ENCODE measurements at places on chromosomes 4 and X.

DNA sequence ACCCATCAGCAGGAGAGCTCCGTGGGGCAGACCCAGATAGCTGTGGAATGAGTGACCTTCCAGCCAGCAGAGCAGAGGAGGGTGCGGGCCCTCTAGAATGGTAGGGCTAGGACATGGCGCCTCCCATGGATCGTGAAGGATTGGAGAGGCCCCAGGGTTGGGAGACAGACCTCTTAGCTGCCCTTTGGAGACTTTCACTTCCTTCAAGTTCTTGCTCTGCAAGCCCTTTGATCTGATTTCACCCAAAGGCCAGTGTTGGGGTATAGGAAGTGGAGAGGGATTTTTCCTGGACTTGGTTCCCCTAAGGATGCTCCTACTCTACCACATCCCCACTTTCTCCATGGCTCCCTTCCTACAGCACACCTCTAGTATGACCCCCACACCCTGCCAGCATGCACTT is 3.0 kb downstream of the SASH3 start:
- no peak for DNase-seq

DNA sequence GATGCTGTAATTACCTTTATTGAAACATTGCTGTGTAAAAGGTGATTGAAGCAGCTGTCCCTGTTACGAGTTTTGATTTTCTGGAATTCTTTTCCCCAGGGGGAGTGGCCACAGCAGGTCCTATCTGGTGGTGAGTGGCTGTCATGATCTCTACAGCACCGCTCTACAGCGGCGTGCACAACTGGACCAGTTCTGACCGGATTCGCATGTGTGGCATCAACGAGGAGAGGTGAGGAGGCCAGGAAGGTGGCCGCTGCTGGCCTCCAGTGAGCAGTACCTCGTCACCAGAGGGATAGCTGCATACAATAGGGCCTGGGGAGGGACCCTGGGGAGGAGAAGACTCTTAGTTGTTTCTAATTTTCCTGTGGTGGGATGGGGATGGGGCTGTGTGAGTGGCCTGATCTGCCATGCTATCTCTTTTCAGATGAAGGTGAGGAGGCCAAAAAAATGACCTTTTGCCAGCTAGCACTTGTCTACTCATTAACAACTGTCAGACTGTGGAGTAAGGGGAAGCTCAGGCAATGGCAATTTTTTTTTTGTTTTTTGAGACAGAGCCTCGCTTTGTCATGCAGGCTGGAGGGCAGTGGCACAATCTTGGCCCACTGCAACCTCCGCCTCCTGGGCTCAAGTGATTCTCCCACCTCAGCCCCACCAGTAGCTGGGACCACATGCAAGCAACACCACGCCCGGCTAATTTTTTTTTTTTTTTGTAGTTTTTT is 22.8 kb downstream of the BCORL1 start:
- DNase-seq = no peak

DNA sequence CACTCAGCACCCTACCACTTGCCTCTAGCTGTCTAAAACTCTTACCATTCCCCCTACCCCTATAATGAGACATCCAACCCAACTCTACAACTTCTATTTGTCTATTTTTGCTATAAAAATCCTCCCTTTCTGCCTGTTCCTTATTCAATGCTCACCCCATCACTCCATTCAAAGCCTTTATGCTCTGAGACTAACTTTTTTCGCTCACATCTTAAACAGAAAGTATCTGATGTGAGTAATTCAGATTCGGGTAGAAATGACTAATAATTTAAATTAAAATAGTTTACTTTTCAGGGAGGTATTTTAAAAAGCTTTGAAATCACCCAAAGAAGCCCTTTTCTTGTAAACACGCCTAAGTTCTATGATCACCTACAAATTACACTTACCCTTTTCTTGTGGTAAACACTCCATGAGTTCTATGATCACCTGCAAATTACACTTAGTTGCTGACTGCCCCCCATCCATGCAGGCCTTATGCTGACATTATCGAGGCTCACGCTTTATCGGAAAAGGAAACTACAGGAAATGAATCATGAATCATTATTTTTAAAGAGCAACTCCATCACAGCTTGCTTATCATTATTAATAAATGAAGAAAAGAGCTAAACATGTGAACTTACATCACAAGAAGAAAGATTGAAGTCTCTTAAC is 168.7 kb upstream of the PPP1R2C start:
- DNase-seq = no peak

DNA sequence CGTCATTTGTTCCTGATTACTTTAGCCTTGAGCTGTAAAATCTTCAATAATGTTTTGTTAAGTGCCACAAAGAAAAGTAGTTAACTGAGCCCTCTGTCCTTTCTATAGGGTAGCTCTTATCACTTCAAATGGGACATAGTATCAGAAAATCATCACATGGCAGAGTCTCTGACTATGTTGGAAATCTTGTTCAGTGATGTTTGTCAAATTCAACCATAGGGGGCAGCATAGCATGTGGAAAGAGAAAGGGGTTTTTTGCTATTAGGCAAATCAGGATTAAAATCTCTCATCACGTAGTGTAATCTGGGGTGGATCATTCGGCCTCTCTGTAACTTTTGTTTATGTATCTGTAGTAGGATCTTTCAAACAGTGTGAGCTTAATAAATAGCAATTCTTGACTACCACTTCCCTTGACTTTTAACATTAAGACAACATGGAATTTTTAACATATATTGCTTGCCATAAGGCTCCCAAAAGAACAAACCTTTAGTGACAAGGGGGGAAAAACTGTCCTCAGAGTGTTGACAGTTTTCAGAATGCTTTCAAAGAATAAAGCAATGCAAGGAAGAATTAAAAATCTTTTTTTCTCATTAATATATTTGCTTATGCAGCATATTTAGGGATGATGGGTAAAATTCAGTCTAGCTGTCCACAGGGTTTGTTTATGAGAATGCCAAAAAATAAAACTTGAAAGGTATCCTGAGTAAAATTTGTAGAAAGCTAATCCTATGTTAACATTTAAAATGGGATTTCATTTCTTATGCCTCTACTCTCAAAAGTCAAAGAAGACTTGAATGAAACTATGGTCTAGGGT is 127.2 kb downstream of the FBXW7 start:
- DNase-seq = no peak

GRCh38 chrX:12988797-12989196 is 13.9 kb downstream of the TMSB4X start:
- no peak for DNase-seq

DNA sequence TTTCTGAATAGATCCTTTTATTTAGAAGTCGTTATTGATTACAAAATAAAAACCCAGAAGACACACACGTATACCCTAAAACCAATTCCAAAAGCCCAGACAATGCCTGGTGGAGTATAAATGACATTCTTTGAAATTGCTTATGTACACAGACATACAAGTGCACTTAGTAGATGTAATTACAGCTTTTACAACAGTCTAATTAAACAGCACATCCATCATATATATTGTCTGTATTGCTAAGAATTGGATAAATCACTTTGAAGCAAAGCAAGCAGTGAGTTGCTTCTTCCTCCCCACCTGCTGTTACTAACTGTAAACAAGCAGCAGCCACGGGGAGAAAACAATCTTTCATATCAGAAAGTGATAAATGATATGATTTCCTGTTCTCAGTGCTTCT is 645.7 kb downstream of the TLL1 start:
- no peak for DNase-seq

GRCh38 chr4:144451766-144452450 is 194.0 kb upstream of the HHIP start:
- no peak for DNase-seq

GRCh38 chr4:13866881-13867280 is 239.4 kb upstream of the BOD1L1 start:
- DNase-seq = no peak

DNA sequence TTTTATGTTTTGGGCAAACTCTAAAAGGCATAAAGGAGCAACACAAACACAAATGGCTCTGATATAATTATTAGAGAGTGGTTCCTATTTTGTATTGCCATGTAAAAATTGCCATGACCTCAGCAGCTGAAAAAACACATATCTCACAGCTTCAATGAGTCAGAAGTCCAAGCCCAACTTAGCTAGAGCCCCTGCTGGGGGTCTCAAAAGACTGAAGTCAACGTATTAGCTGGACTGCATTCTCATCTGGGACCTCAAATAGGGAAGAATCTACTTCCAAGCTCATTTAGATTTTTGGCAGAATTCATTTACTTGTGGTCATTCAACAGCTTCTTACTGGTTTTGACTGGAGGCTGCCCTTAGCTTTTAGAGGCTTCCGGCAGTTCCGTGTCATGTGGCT is 47.4 kb downstream of the FREM3 start:
- DNase-seq = no peak

- no peak for DNase-seq
These were observed 4.4 kb upstream of the MSL3 start for GRCh38 chrX:11753668-11754067.

DNA sequence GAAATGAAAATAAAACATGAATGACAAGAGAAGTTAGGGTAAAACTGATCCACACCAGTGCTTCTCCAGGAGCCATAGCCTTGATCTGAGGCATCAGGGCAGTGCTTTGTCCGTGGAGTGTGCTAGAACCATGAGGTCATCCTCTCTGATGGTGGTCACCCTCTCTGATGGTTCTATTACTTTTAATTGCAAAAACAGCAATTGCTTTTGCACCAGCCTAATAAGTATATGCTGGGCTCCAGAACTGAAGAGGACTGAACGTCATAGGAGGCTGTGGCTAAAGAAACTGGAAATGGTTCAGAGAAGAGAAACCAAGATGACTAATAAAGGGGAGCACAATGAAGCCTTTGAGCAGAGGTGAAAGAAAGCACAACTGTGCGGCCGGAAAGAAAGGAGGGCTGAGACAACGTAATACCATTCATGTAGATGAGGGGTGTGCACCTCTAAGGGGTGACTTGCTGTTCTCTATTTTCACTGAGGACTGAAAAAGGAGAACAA is 17.0 kb upstream of the TMEM154 start:
- peak; percentile 29 for DNase-seq

DNA sequence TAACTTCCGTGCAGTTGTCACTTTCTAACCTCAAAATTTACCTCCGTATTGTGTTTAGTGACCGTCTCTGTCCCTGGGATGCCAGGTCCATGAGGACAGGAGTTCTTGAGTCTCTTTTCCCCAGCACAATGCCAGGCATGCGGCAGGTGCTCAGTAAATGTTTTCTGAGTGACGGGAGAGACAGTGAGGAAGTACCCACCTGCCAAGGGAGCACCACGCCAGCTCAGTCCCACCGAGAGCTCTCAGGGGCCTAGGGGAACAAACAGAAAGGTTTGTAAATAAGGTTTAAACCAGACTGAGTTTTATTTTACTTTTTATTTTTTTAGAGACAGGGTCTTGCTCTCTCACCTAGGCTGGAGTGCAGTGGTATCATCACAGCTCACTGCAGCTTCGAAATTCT is 81.5 kb upstream of the NKX1-1 start:
- DNase-seq = no peak

- DNase-seq = no peak
These were observed 16.2 kb upstream of the AFF1 start for GRCh38 chr4:86918539-86919072.

- DNase-seq = no peak
These were observed 2.9 kb upstream of the FAT1 start for GRCh38 chr4:186726426-186727168.

- no peak for DNase-seq
These were observed 37.7 kb upstream of the RAB33B start for GRCh38 chr4:139416073-139416673.

DNA sequence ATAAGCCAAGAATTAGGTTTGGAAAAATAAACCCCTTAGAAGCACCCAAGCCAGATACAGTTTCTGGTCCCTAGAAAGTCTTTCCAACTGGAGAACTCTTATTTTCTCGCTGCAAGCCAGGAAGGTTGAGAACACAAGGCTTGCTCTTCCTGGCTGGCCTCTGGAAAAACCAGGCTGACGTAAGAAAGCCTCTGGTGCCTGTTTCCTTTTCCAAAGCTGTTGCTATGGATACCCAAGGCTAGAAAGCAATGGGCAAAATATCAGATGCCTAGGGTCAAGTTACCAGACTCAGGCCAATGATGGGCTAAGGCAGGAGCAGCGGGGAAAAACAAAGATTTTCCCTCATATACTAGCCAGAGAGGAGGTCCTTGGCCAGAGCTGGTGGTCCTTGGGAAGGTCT is 281.6 kb downstream of the KLHL13 start:
- DNase-seq = no peak

- no peak for DNase-seq
These were observed 90.7 kb upstream of the IGFBP7 start for GRCh38 chr4:57200799-57201327.

DNA sequence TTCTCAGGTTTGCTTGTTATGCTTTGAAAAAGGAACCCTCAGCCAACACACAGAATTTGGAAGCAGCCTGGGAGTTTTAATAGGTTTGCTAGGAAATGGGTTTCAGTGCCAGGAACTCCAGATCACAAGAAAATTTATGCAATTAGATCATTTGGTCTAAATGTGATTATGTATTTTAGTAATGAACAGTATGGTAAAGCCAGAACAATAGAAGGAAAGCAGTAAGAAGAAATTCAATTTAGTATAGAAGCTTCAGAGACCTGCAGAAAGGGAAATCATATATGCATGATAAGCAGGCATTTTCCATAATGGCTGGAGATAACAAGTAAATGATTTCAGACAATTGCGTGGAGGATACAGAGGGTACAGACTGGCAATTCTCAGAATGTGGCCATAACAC is 184.7 kb downstream of the KCNIP4 start:
- DNase-seq = no peak

DNA sequence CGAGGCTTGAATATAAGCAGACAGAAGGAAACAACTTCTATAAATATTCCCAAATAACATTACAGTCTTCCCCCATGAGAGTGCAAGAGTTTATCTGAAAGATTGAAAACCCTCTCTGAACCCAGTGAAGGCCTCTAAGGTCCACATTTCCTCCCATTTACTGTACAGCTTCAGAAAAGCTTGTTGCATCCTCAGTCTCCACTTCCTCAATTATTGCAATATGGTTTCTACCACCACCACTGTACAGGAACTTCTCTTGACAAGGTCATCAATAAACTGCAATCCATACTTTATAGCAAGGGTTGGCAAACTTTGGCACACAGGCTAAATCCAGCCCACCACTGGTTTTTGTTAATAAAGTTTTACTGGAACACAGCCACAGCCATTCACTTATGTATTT is 239.0 kb downstream of the THOC2 start:
- no peak for DNase-seq

GRCh38 chr4:130031858-130032257 is 935.9 kb downstream of the C4orf33 start:
- DNase-seq = no peak

DNA sequence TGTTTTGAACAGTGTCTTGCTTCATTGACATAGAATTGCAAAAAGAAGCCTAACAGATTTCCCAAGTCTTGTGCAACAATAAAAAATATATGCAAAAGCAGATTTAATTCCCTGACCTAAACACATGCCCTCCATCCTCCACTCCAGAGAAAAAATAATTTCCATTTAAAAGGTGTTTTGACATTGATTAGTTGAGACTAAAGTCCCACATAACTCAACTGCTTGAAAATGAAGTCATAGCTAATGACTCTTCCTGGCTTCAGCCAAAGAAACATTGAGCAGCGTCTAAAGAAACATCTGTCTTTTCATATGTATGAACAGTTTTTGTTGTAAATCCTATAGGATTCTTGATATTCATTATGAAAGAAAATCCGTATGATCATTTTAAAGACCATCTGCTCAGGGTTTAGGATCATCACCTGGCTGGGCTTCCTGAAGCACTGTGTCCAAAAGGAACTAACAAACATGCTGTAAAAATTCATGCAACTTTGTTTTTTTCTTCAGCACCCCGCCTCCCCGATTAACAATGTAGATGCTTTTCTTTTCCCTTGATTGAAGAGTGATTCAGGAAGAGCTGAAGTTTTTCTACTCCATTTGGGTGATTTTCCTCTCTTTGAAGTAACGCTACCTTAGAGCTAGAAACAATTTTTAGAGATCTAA is 273.4 kb downstream of the HS3ST1 start:
- DNase-seq = no peak
